Stimulated activated CD8-positive, alpha-beta memory T cell treated with anti-CD3 and anti-CD28 coated beads, Interleukin-15, amount 100 ng/mL, for 1 hour (primary cell): ENCODE measurements at places on chromosomes 11 and 22.

DNA sequence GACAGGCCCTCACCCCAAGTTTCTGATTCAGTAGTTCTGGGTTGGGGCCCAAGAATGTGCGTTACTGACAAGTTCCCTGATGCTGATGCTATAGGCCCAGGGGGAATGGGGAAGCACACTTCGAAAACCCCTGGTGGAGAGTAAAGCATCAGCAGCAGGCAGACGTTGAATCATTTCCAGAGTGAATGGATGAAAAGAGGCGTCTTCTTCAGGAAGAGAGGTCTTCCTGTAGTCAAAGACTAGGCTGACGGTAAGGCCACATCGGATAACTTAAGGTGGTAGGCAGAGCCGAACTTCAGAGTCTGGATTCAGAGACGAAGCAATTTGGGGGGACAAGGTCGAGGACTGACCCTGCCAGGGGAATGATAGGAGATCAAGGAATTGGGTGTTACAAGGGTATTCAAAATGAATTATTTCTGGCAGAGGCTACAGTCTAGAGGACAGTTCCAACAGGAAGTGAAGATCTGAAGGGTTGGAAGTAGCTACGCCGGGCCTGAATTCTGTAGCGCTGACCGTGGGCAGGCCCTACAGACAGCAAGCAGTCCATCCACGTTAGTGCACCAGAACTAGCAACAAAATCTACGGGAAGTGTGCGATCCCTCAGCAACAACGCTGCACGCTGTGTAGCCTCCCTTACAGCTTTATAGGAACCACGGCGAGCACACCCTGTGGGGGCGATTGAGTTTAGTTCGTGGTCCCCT, 862 bp upstream of the CENATAC start:
- DNase-seq = no peak

- no peak for DNase-seq
These were observed 23.1 kb upstream of the CDC42EP2 start for GRCh38 chr11:65291613-65292012.

DNA sequence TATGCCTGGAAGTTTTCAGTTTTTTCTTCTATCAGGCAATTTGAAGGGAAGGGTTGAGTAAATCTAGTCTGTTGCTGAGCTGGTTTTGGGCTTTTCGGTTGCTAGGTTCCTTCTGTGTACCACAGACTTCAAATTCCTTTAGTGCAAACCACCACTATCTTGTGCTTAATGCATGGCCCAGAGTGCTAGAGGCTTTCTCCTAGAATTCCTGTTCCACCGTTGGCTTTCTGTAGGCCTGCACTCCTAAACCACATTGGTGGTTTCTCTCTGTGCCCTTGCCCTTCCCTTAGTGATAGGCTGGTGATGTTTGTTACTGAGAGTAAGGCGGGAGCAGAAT, 47.1 kb upstream of the CTSC start:
- DNase-seq = no peak

DNA sequence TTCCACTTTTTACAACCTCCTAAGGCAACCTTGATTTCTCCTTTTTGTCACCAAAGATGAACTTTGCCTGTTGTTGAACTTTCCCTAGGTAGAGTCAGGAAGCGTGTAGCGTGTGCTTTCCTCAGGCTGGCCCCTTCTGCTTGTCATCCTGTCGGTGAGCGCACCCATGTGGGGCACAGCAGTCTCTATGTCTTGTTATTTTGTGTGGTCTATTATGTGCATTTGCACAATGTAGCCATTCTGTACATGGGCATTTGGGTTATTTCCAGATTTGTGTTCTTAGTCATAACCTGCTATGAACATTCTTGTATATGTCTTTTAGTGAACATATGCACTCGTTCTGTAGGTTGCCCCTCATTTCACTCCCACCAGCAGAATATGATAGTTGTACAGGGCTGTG, 34.9 kb downstream of the CABIN1 start:
- no peak for DNase-seq

- no peak for DNase-seq
These were observed 1.4 kb downstream of the SREBF2 start for GRCh38 chr22:41834005-41834944.

DNA sequence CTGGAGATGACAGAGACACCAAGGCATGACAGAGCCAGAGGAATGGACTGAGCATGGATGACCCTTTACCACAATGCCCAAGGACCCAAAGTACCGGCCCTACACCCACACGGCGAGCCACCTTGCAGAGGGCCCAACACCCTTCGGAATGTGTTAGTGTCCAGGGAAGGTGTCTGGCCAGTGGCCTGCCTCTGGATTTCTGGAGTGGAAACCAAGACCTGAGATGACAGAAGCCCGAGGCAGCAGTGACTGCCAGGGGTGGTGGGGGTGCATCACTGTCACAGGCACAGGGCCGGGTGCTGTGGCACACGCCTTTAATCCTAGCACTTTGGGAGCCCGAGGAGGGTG, 28.7 kb downstream of the PDGFB start:
- DNase-seq = no peak

GRCh38 chr11:95916049-95916448, 7.9 kb downstream of the MTMR2 start:
- no peak for DNase-seq

DNA sequence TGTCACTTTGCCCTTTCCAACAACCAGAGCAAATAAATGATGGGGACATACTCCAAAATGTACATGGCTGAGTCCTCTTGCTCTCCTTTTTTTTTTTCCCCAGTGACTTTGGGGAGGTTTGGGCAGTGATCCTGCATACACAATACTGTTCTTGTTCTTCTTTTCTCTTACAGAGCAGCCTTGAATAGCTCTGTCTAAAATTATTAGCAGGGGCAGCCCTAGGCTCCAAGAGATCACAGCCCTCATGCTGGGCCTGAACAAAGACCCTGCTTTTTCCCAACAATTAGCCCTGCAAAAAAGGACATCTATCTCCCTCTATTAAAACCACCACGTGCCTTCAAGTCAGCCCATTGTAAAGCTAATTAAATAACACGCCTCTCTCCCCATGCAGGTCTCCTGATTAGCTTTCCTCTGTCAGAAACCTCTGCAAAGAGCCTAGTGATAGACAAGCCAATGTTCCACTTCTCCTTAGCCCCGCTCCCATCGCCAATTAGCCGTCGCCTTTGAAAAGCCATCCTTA, 54.7 kb downstream of the ETS1 start:
- DNase-seq = no peak

DNA sequence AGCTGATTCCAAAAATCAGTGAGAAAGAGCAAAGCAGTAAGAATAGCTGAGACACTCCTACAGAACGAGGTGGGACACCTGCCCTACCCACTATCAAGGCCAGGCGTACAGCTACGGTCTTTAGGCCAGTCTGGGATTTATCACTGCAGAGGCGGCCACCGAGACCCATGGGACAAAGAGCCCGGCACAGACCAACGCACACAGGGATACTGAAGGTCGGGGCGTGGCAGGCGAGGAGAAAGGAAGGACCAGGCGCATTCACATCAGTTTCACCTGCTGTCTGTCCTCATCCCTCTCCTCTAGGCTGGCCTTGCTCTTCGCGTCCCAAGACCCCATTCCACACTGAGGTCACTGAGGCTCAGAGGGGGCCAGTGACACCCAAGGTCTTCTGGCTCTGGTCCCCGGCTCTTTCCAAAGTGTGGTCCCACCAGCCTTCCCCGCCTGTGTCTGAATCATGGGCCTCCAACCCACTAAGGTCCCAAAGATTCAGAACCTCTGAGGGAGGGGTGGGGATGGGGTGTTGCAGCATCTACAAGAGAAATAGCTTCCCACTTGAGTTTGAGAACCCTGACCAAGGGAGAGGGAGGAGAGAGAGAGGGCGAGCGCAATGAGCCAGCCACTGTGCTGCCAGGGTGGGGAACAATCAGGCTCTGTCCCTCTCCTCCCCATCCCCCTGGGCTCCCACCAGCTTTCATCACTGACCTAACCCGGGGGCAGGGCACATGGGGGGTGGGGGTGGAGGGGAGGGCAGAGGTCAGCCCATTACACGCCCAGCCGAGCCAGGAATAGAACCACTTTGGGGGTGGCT, 7.2 kb upstream of the PICK1 start:
- no peak for DNase-seq

- DNase-seq = no peak
These were observed 370.5 kb downstream of the BRD1 start for GRCh38 chr22:49457146-49457545.

DNA sequence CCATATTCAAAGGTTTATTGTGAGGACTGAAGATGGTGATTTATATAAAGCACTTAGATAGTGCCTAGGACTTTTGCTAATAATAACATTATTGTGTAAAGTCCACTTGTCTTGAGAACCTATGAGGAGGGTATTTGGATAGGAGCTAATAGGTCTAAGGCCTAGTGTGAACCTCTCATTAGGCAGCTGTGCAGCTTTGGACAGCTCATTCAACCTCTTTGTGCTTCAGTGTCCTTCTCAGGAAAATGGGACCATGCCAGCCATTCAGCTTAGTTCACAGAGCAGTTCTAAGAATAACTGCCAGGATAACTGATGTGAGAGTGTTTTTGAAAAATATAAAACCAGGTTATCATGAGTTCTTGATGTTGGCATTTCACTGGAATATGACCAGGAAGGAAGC, 56.2 kb downstream of the NAV2 start:
- DNase-seq = no peak

DNA sequence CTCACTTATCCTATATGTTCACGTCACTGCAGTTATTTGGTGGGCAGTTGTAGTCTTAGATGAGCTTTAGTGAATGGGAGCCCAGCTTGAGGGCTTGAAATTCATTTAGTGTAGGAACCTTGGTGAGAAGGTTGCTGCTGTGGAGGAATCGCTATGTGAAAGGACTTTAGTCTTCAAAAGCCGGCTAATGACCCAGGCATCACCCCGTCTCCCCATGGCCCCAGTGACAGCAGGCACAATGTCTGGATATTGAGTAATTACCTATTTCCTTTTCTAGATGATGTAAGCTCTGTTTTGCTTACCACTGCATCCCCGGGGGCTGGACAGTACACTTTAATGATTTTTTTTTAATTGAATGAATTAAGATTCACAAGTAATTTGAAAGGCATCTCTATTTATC, 283.2 kb downstream of the ST3GAL4 start:
- DNase-seq = no peak

DNA sequence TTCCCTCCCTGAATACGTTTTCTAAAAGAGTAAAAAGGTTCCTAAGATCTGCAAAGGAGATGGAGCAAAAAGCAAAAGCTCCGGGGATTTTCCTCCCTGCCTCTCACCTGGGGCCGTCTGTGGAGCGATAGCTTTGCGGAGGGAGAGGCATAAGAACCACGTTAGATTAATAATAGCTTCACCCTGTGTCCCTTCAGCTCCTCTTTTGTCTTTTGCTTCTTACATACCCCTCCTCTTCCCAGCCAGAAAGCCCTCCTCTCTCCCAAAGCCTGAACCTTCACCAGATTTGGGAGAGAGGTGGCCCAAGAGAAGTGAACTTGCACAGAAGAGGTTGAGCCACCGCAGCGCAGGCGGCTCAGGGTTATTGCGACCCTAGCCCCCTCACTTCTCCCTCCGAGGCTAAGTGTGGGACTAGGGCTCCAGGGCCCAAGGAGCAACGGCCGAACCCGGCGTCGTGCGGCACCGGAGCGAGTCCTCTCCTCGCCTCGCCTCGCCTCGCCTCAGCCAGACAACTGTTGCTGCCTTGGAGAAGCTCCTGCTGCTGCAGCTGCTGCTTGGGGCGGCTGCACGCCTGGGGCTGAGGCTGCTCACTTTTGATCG, 97.6 kb upstream of the HSD17B12 start:
- DNase-seq = no peak

DNA sequence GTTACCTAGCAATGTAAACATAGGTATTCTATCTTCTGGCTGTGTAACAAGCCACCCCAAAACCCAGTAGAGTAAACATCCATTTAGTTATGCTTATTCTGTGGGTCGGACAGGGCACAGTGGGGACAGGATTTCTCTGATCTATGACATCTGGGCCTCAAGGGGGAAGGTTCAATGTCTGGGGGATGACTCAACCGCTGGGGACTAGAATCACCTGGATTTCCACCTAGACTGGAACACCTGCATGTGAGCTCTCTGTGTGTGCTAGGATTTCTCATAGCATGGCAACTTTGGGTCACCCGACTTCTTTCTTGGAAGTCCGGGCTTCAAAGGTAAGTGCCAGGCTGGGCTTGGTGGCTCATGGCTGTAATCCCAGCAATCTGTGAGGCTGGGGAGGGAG, 36.5 kb upstream of the MICAL2 start:
- no peak for DNase-seq

- DNase-seq = no peak
These were observed 50.7 kb downstream of the TSPAN18 start for GRCh38 chr11:44777209-44778194.
